ENCODE measurements at places on chromosomes 4 and X.
A peak's percentile ranks its signal among the peaks of the same experiment; 100 is the strongest.

DNA sequence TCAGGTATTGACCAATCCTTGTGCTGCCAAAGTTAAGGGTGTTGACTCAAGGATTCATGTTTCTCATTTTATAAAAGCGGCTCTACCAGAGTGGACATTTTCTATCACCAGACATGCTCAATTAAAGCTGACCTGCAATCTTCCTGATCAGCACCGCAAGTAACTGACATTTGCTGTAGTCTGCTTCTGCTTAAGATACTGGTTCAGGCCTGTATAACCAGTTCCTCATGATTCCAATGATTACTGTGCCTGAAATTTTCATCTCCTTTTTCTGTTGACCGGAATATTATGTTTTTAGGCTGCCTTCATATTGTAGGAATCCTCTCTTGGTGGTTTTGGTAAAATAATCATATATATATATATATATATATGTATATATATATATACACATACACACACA is 160.2 kb upstream of the SPIN4 start:
- no peak for DNase-seq

DNA sequence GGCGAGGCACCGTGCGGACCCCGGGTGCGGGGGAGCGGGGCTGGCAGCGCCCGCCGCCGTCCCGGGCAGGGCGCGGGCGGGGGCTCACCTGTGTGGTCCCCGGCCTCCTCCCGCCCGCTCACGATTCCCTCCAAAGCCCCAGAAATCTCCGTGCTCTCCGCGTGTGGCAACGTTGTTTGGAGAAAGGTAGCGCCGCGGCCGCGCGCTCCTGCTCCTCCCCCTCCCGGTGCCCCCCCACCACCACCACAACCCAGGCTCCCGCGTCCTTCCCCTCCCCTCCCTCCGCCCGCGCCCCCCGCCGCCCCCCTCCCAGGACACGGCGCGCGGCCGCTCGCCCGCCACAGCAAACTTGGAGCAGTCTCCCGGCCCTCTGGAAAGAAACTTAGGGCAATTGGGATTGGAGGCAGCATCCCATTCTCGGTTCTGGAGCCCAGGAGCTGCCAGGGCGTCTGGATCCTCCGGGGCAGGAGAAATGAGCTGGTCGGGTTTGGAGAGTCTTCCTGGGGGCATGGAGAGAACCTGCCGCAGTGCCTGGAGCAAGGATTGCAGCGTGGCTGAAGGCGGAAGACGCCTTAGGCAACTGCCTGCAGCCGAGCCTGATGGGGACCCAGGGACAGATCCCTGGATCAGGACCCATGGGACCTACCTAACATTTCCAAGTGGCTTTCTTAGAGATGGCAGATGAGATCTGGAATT is 855 bp downstream of the KLF3 start:
- DNase-seq, result peak; percentile 46

DNA sequence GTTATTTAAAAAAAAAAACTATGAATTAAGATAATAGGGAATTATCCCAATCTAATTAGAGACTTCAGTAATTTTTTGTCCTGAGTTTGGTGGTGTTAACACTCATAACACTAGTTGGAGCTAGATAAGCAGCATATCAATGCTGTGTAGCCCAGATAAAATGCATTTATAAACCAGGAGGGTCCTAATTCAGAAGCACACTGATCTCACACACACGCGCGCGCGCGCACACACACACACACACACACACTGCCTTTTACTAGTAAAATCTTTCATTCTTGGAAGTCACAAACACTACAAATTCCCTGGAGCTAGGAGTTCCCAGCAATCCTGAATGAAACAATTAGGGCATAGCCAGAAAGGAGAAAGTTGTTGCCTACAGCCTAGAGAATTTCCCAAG is 3.2 kb downstream of the UNC5C start:
- DNase-seq, result no peak

GRCh38 chrX:135520553-135521404 is at the start of gene INTS6L:
TSS of gene INTS6L (plus strand) at chrX:135520660. CDS start at chrX:135520993, 333 bp downstream.
- DNase-seq, result peak; percentile 88

DNA sequence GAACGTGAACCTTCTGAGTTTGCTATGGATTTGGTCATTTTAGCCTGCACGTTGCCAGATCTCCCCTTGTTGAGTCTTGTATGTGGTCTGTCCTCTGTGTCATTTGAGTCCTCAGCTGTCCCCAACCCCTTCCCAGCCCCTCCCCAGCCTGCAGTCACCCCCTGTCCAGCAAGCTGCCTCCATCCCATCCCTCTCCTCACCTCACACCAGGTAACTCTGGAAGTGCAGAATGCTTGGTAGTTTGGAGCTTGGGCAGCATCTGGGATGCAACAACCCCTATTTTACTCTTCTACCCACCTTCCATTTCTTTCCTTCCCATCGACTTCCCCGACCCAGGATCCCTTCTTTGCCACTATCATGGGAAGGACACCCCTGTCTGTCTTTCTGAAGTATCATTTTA is 18.4 kb downstream of the GABRQ start:
- no peak for DNase-seq

DNA sequence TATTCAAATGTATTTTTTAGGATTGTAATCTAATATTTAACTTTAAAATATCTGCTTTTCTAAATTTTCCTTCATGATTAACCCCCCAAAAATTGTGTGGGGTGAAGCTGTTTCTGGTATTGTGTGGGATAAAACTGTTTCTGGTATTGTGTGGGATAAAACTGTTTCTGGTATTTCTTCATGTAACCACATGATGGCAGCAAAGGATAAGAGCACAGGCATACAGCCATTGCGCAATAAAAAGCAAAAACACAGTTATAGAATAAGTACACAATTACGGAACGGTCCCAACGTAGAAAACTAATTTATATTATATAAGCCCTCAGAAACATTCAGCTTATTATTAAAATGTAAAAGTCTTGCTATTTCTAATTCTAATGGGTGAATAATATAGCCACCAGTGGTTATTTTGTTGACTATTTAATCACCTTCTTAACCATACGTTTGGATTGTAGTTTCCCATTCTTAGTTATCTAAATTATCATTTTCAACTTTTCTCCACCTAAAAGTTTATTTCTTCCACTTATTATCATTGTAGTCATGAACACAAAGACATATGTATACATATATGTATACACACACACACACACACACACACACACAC is 333.9 kb upstream of the FSTL5 start:
- DNase-seq, result peak; percentile 22

DNA sequence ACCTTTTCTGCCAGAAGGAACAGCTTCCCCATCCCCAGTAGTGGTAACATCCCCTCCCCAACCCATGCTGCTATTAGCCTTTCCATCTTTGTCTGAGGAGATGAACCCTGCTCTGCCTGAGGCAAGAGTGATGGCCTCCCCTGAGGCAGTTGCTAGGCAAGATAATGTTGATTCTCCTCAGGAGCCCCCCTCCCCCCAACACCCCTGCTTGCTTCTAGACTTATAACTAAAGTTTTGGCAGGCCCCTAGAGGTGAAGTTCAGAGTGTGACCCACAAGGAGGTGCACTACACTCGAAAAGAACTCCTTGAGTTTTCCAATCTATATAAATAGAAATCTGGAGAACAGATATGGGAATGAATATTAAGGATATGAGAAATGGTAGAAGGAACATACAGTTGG is 962.5 kb downstream of the ADGRL3 start:
- no peak for DNase-seq

GRCh38 chr4:139297001-139297410 is 4.3 kb upstream of the NAA15 start:
- no peak for DNase-seq

GRCh38 chrX:140776320-140776719 is 66.8 kb downstream of the LINC00632 start:
- DNase-seq, result no peak

DNA sequence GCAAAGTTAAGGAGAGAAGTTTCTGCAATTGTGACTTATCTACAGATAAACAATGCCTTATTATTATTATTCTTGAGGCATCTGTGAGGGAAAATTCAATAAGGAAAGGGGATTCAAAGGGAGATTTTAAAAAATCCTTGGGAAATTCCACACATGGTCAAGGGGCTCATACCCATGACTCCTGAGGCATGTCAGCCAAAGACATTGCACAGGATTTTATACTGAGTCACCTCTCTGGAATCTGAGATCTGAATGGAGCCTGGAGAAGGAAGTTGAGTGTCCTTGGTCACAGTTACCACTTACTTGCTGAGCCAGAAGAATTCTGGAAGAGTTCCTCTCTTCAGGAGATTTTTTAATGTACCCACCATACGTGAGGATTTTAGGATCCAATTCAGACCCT is 14.4 kb upstream of the CXCL8 start:
- DNase-seq, result no peak

DNA sequence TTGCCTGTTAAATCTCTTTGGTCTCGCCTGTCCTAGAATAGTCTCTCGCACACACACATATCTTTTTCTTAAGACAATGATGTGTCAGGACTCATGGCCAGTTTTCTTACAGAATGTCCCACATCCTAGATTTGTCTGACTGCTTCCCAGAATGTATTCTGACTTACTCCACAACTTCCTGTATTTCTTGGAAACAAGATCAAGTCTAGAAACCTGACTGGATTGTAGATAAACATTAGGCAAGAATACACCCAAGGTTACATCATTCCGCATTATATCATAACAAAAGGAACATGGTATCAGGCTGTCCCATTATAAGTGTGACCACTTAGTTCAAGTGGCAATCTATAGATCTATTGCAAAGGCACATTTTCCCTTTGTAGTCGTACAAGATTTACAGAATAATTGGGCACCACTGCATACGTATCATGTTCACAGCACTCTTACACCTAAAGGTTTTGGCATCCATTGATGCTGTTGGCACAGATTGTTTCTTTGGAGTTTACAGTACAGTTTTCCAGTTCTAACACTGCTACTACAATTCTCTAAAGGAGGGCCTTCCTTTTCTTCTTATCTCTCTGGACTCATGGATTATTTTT is 56.4 kb downstream of the FBXW7 start:
- no peak for DNase-seq

DNA sequence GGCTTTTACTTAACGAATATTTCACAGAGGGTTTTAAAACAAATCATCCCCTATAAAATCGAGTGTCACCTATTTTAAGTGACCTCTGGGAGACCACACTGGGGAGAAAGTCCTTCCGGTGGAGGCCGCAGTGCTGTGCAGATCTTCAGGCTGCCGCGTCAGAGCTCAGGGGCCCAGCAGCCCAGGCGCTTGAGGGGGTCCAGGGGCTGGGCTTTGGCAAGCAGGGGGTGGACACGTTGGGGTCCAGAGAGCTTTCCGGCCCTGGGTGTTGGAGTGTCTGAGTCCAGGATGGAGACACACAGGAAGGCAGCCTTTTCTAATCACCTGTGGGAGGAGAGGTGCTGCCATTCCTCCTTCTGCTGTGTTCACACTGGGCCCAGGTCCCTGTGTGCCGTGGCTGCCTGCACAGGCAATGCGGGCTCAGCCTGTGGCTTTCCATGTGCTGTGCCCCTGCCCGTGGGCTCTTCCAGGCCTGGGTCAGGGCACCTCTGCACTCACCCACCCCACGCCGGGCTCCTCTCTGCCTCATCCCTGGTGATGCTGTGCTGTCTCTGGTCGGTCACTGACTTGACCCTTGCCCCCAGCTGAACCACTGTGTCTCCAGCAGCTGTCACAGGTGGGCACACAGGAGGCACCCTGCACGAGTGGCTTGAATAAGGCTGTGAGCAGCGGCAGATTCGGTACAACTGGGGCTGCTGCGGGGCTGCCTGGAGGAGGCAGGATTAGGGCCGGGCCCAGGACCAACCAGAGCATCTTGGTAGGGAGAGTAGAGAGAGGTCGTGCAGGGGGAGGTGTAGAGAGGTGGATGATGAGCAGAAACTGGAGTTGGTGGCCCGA is 10.0 kb downstream of the HTRA3 start:
- DNase-seq, result no peak

GRCh38 chr4:89129080-89129640 is 17.8 kb downstream of the TIGD2 start:
- no peak for DNase-seq

- no peak for DNase-seq
These were observed 42.4 kb downstream of the PPP3CA start for GRCh38 chr4:101304916-101305315.

DNA sequence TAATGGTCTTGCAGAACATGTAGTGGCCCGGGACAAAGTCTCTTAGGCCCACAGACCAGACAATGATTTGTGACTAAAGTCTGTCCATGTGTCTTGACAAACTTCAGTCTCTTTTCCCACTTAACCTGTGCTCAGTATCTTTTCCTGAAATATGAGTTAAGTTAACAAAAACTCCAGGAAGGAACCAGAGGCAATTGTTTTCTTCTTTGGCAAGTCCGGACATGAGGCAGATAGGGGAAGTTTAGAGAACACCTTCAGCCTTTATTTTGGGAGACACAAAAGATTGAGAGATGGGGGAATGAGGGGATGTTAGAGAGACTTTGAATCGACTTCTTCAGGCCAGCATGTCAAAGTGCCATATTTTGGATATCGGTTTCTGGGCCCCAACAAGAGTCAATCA is 80.2 kb upstream of the FRMPD4 start:
- no peak for DNase-seq

DNA sequence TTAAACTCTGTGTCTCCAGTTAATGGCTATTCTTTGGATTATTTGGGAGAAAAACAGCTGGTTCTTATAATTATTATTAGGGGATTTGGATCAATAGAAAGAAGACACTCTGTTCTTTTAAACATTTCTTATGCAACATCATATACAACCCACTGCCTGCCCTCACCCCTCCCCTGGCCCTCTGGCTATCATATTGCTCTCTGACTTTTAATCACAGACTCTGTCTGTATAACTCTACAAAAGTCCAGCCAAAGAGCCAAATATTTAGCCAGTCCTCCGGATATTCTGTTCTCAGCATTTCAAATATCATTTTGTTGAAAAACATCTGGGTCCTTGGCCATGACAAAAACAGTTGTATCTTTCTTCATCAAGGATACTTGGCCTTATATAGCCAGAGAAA is 19.0 kb upstream of the PACRGL start:
- DNase-seq, result no peak

GRCh38 chr4:137754652-137755471 is 222.6 kb upstream of the PCDH18 start:
- no peak for DNase-seq

GRCh38 chr4:62548108-62548524 is 1348.0 kb downstream of the ADGRL3 start:
- no peak for DNase-seq

DNA sequence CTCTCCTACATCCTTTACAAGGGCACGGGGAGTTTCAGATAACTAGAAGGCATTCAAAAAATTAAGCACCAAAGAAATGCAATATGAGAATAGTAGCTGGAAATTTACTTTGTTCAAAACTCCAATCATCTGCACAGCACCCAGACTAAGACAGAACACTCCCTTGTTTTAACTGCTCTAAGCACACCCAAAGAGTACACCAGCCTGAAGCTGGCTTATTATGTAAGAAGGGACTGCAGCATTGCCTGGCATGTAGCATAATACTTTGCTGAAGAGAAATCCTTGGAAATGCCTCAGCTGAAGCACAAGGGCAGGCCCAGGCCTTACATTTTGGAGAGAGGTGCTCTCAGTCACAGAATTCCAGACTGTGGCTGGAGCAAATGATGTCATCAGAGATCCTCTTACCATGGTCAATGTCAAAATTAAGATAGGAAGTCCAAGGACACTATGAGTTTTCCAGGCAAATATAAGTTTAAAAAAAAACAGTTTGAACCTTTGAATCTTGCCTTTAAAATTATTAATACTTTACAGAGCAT is 14.8 kb downstream of the ARHGEF6 start:
- no peak for DNase-seq
